ENCODE measurements at places on chromosomes 2 and 18.
A peak's percentile ranks its signal among the peaks of the same experiment; 100 is the strongest.

GRCh38 chr2:236265675-236266074 is 1.5 kb upstream of the ASB18 start:
- H3K36me3 ChIP-seq: no peaks in the 10 kb centered on the region
- no peaks in the 10 kb centered on the region for H3K4me1 ChIP-seq
- H3K4me3 ChIP-seq: no peak overlapping the region
- DNase-seq: no peak

DNA sequence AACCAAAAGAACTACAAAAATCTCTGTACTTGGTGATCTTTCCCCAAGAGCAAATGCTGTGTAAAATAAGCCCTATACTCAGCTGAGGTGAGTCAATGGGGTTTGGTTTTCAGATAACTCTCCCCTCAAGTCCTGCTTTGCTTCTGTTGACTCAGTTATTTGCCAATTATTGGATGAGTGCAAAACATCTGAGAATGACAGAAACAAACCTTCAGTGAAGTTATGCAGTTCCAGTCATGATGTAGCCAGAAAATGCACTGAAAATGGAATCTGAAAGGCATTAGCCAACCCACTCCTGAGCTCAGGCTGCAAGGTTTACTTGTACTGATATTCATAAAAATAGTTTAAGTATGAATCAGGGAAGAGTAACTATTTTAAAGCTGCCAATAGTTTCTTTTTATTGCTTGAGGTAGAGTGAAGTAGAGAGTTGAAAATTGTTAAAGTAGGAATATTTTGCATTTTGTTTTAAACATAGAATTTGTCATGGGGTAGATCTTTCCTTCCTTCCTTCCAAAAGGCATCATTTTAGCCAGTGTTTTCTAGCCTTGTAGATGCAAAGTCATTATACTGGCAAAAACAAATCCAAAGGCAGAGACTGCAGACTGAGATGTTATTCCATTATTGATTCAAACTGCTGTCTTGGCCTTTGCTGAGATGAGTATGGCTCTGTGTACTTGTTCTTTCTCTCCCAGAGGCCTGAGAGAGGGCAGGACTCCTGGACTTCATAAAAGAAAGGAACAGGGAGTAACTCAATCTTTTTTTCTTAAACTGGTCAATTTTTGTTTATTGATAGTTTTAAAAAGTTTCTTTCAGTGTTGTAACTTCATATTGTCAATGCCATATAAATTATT is 215.3 kb downstream of the RND3 start:
- peak overlapping the region; percentile 75 for H3K27ac ChIP-seq
- H3K36me3 ChIP-seq: no peaks in the 10 kb centered on the region
- peak; percentile 93 for DNase-seq
- no peak overlapping the region for H3K4me3 ChIP-seq

- H3K4me1 ChIP-seq: no peaks in the 10 kb centered on the region
- peaks cover 27% of the 10 kb centered on the region for H3K36me3 ChIP-seq
- DNase-seq: no peak
- no peak overlapping the region for H3K4me3 ChIP-seq
- no peak overlapping the region for H3K27ac ChIP-seq
Measured at GRCh38 chr18:677145-677544, 19.7 kb downstream of the TYMS start.

DNA sequence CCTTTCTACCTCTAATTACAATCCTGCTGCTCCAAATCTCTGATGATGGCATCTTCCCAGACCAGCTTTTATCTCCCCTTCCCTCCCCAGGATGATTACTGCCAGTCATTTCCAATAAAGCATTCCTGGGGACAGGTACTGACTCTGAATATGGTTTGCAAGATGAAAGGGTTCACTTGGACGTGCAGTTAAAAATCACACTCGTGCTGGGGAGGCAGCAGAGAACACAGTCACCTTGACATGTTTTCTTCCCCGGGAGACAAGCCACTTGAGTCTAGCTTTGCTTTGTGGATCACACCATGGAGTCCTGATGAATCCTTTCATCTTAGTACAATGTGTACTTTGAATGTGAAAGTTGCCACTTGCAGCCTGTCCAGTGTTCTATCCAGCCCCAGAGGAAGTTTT is 175.0 kb downstream of the ALPK2 start:
- H3K36me3 ChIP-seq: no peaks in the 10 kb centered on the region
- H3K27me3 ChIP-seq: peaks cover 36% of the 10 kb centered on the region
- H3K4me3 ChIP-seq: no peak overlapping the region
- no peak for DNase-seq
- H3K4me1 ChIP-seq: no peaks in the 10 kb centered on the region

DNA sequence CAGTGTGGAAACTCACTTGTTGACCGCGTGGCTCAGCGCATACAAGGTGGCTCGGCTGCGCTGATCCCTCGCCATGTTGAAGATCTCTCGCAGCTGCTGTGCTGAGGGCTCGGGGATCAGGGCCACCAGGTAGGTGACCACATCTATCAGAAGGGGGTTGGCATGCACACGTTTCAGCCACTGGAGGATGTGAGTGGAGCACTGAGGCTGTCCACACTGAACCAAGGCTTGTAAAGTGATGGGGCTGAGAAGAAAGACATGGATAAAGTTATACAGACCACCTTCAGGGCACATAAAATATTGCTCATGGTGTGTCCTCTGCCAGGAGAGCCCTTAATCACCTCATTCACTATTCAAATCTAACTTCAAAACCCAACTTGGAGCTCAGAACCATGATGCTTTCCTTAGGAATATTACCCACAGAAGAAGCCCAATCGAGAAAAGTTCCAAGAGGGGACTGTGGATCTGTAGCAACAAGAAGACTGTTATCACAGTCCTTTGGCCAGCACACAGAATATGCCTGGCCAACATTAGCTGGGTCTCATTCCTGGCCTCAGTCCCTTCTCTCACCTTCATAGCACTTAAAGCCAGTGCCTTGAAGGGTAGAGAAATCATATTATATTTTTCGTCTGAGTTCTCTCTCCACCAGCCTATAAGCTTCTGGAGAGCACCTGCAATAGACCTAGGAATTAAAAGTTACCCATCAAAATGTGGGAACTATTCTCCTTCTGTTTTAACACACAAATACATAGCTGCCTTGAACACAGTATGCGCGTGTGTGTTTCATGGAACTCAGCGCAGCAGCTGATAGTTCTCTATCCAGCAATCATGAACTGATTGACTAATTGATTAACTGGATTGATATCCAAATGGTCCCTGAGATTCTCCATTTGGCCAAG is 11.3 kb downstream of the APOB start:
- H3K4me1 ChIP-seq: no peaks in the 10 kb centered on the region
- H3K4me3 ChIP-seq: no peak overlapping the region
- no peaks in the 10 kb centered on the region for H3K36me3 ChIP-seq
- H3K27me3 ChIP-seq: no peaks in the 10 kb centered on the region
- DNase-seq: no peak

GRCh38 chr2:96464651-96465050 is 40.5 kb downstream of the NEURL3 start:
- no peak overlapping the region for H3K27ac ChIP-seq
- H3K4me1 ChIP-seq: no peaks in the 10 kb centered on the region
- no peak overlapping the region for H3K4me3 ChIP-seq
- peaks cover 14% of the 10 kb centered on the region for H3K27me3 ChIP-seq
- no peaks in the 10 kb centered on the region for H3K36me3 ChIP-seq
- no peak for DNase-seq

- H3K36me3 ChIP-seq: no peaks in the 10 kb centered on the region
- H3K27ac ChIP-seq: peak overlapping the region; percentile 23
- DNase-seq: peak; percentile 55
- no peaks in the 10 kb centered on the region for H3K27me3 ChIP-seq
- H3K4me1 ChIP-seq: peaks cover 22% of the 10 kb centered on the region
Measured at GRCh38 chr2:105325389-105325963, 4.1 kb downstream of the TGFBRAP1 start.

GRCh38 chr2:48423376-48423775 is 106.6 kb upstream of the STON1 start:
- H3K4me3 ChIP-seq: no peak overlapping the region
- H3K27me3 ChIP-seq: no peaks in the 10 kb centered on the region
- H3K36me3 ChIP-seq: no peaks in the 10 kb centered on the region

GRCh38 chr2:75317316-75317715 is 118.0 kb upstream of the TACR1 start:
- peaks cover 3% of the 10 kb centered on the region for H3K4me1 ChIP-seq
- H3K36me3 ChIP-seq: no peaks in the 10 kb centered on the region
- H3K4me3 ChIP-seq: no peak overlapping the region
- DNase-seq: peak; percentile 9
- H3K27me3 ChIP-seq: no peaks in the 10 kb centered on the region

DNA sequence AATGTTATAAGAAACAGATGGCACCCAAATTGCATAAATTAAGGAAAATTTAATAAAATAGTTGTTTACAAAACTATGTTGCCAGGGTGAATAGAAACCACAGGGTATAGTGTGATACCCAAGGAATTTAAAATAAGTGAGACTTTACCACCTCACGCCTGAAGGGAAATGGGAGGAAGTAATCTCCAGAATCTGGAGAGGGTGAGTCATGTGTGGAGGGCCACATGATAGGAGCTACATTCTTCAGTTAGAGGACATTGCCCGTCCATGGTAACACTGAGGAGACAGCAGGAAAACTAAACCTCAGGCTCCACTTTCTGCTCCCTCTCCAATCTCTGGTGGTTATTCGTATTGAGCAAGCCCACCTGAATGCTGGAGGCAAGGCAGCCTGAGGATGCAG is 97.2 kb upstream of the NXPH2 start:
- no peaks in the 10 kb centered on the region for H3K36me3 ChIP-seq
- no peak overlapping the region for H3K27ac ChIP-seq
- no peak overlapping the region for H3K4me3 ChIP-seq
- DNase-seq: no peak

DNA sequence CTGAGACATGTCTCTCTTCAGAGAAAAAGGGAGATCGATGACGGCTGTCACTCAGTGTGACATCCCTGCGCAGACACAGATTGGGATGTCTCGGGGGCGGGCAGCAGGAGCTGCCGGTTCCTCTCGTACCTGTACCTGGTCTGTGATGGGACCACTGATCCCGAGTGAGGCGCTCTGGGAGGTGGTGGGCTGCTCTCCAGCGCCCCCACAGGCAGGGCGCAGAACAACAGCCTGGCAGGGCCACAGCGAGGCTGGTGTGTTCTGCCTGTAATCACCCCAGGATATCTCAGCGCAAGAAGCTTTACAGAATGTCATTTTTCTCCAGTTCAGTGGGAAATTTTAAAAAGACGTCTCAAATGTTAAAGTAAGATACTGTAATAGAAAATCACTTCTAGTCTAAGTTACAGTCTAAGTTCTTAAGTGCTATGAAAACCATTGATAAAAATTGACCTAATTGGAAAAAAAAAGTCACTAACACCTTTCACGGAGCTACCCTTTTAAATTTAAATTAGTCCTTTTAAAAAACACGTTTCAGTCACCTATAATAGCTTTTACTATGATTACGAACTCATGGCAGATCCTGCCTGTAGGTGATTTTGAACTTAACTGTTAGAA is 189.8 kb downstream of the SNTG2 start:
- H3K36me3 ChIP-seq: no peaks in the 10 kb centered on the region
- H3K27ac ChIP-seq: no peak overlapping the region
- no peak overlapping the region for H3K4me3 ChIP-seq
- no peak for DNase-seq

DNA sequence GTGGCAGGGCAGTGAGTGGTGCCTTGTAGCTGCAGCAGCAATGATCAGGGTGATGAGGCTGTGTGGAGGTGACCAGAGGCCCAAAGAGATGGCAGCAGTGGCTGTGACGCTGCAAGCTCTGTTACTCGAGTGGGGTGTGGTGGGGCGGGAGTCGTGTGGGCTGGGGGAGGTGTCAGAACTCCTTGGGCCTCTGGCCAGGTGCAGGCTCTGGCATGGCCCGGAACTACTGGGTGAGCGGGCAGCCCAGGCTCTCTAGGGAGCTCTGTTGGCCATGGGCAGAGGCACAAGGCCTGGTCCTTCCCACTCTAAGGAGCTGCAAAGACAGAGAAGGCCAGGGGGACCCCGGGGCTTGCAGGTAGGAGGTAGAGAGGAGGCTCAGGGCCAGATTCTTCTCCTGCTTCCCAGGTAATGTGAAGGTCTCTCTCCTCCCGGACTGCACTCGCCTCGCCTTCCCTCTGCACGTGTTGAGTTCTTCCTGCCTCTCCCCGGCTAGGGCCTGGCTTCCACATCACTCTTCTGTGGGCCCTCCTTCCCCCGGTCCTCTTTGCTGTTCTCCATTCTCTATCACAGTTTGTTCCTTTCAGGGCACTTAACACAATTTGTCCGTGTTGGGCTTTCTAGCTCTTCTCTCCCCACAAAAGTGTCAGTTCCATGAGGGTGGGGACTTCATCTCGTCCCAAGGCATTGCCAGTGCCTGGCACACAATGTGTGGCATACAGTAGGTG is 114.8 kb downstream of the MCFD2 start:
- H3K27me3 ChIP-seq: no peaks in the 10 kb centered on the region
- H3K27ac ChIP-seq: peak overlapping the region; percentile 32
- DNase-seq: no peak
- H3K4me1 ChIP-seq: peaks cover 42% of the 10 kb centered on the region
- no peaks in the 10 kb centered on the region for H3K36me3 ChIP-seq
